Right atrium auricular region (tissue), 2 donors: ENCODE measurements at places on chromosomes 16 and 17. TPM values are rescaled to one million over a fixed set of nuclear protein-coding genes. Genes with fewer than 3 reads are reported as not detected.
A peak's percentile ranks its signal among the peaks of the same experiment; 100 is the strongest.

- H3K4me1 ChIP-seq: peaks cover 4% of the 10 kb centered on the region
- H3K36me3 ChIP-seq: no peaks in the 10 kb centered on the region
- DNase-seq: no peak
- no peak overlapping the region for H3K4me3 ChIP-seq
- H3K27me3 ChIP-seq: no peaks in the 10 kb centered on the region
Observed at GRCh38 chr17:31147507-31148202, 52.9 kb downstream of the NF1 start.

GRCh38 chr16:66058172-66058691, 308.3 kb upstream of the CDH5 start:
- no peak for DNase-seq
- no peak overlapping the region for H3K4me3 ChIP-seq
- H3K4me1 ChIP-seq: no peaks in the 10 kb centered on the region
- H3K27me3 ChIP-seq: no peaks in the 10 kb centered on the region

DNA sequence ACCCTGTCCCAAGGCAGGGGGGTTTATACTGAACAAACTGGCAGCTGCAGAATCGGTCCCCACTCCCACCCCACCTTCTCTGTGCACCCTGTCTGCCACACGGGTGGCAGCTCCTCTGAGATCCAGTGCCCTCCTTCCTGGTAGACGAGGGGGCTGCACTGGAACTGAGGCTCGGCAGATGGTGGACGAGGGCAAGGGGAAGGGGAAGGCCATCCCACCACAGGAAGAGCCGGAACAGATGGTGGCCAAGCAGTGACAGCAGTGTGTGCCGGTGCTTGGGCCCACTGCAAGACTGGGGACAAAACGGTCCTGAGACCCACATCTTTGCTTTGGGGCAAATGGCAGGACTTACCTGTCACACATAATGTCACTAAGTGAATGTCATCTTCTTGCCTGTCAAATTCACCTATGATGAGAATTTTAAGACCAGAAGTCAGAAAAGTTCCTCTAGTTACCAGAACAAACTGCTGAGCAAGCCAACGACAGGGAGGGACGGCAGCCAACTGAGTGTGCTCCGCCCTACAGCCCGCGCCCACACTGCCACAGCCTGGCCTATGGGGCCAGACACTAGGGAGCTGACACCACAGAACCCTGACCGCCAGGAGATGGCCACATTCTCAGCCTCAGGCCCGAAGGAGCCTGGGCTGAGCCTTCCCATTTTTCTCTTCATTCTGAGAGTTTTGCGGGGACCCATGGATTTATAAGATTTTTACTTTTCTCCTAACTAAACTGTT, 14.4 kb downstream of the NTAN1 start:
- H3K4me3 ChIP-seq: no peak overlapping the region
- H3K27ac ChIP-seq: peak overlapping the region; percentile 35
- DNase-seq: peak; percentile 89
- H3K27me3 ChIP-seq: no peaks in the 10 kb centered on the region
- H3K36me3 ChIP-seq: peaks cover 56% of the 10 kb centered on the region

DNA sequence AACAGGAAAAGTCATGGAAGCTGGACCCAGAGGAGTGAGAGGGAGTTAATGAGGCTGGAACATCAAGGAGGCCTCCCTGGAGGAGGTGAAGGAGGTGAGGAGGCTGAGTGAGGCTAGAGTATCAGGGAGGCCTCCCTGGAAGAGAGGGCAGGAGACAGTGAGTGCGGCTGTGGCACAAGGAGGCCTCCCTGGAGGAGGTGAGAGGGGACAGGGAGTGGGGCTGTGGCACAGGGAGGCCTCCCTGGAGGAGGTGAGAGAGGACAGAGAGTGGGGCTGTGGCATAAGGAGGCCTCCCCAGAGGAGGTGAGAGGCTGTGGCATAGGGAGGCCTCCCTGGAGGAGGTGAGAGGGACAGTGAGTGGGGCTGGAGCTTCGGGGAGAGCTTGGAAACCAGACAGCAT, 5.5 kb downstream of the CAMKK1 start:
- peak overlapping the region; percentile 85 for H3K27ac ChIP-seq
- DNase-seq: no peak
- H3K36me3 ChIP-seq: peaks cover 18% of the 10 kb centered on the region
- no peak overlapping the region for H3K4me3 ChIP-seq
- H3K4me1 ChIP-seq: no peaks in the 10 kb centered on the region

DNA sequence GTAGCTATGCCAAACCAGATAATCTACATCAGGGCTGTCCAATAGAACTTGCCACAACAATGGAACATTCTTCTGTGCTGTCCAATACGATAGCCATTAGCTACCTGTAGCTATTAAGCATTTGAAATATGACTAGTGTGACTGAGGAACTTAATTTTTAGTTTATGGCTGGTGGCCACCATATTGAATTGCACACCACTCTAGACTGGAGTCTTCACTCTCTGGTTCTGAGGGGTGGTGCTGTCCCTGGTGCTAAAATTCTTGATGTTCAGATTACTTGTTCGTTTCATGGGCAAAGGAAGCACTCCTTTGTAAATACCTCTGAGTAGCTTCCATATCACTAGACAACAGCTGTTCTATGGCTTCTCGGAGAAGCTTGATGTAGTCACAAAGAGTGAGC, 296.6 kb downstream of the NPIPA8 start:
- no peaks in the 10 kb centered on the region for H3K27me3 ChIP-seq
- no peak for DNase-seq
- no peak overlapping the region for H3K4me3 ChIP-seq
- H3K4me1 ChIP-seq: no peaks in the 10 kb centered on the region
- no peaks in the 10 kb centered on the region for H3K36me3 ChIP-seq

CCL7 gene
- not detected for total RNA-seq

DNA sequence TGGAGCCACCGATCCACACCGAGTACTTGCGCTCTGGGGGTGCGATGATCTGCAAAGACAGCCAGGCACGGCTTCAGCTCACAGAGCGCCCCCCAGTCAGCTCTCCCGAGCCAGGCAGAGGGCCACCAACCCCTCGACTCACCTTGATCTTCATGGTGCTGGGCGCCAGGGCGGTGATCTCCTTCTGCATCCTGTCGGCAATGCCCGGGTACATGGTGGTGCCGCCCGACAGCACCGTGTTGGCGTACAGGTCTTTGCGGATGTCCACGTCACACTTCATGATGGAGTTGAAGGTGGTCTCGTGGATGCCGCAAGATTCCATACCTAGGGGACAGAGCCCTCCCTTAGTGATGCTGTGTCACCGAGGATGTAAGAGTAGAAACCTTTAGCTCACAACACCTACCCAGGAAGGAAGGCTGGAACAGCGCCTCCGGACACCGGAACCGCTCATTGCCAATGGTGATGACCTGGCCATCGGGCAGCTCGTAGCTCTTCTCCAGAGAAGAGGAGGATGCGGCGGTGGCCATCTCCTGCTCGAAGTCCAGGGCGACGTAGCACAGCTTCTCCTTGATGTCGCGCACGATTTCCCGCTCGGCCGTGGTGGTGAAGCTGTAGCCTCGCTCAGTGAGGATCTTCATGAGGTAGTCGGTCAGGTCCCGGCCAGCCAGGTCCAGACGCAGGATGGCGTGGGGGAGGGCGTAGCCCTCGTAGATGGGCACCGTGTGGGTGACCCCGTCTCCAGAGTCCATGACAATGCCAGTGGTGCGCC, 1.6 kb downstream of the ACTG1 start:
- H3K27me3 ChIP-seq: no peaks in the 10 kb centered on the region
- no peak for DNase-seq
- peaks cover 40% of the 10 kb centered on the region for H3K4me1 ChIP-seq
